ENCODE measurements at places on chromosomes 3 and 15. TPM values are rescaled to one million over a fixed set of nuclear protein-coding genes. Genes with fewer than 3 reads are reported as not detected.

The GXYLT2 gene
- 2.1 TPM for total RNA-seq

The GOLGA8O gene
- total RNA-seq, result 0.37 TPM

The PRR23E gene
- total RNA-seq, result not detected

The SNX4 gene
- 21.4 TPM for total RNA-seq

The TMEM39A gene
- total RNA-seq, result 24.4 TPM

The GOLGA8Q gene
- total RNA-seq, result not detected

The C2CD4B gene
- 0.31 TPM for total RNA-seq

The CHRNB4 gene
- total RNA-seq, result 1.1 TPM

The DUOXA2 gene
- not detected for total RNA-seq

The SLC6A20 gene
- total RNA-seq, result 0.05 TPM

The UROC1 gene
- not detected for total RNA-seq

The HTR3E gene
- total RNA-seq, result not detected

The PLD1 gene
- 6.6 TPM for total RNA-seq

The MYRIP gene
- total RNA-seq, result not detected

The AQP9 gene
- not detected for total RNA-seq

The ACAN gene
- 0.88 TPM for total RNA-seq

The IL1RAP gene
- total RNA-seq, result 6.2 TPM

The SI gene
- total RNA-seq, result not detected

The CDC25A gene
- total RNA-seq, result 8.9 TPM

The KLF15 gene
- total RNA-seq, result 0.49 TPM

The BSN gene
- 0.15 TPM for total RNA-seq

The GP5 gene
- not detected for total RNA-seq

The LIPC gene
- total RNA-seq, result 0.16 TPM

The CYP11A1 gene
- not detected for total RNA-seq

The LSMEM2 gene
- total RNA-seq, result not detected

The SKOR1 gene
- 0.07 TPM for total RNA-seq

The TIMP4 gene
- 13.0 TPM for total RNA-seq

The RLBP1 gene
- not detected for total RNA-seq

The C2CD4A gene
- 0.19 TPM for total RNA-seq

The CILP gene
- 0.23 TPM for total RNA-seq

The CERS3 gene
- total RNA-seq, result not detected

The ARGFX gene
- total RNA-seq, result not detected

The BBX gene
- 16.2 TPM for total RNA-seq

The FGD5 gene
- total RNA-seq, result 0.06 TPM

The RAD51 gene
- 17.1 TPM for total RNA-seq

The ATP13A4 gene
- not detected for total RNA-seq

All from A549 treated with GW870086 at 1 μM for 4 hours (cell line).